ENCODE measurements at places on chromosomes 5 and 9.
A peak's percentile ranks its signal among the peaks of the same experiment; 100 is the strongest.

DNA sequence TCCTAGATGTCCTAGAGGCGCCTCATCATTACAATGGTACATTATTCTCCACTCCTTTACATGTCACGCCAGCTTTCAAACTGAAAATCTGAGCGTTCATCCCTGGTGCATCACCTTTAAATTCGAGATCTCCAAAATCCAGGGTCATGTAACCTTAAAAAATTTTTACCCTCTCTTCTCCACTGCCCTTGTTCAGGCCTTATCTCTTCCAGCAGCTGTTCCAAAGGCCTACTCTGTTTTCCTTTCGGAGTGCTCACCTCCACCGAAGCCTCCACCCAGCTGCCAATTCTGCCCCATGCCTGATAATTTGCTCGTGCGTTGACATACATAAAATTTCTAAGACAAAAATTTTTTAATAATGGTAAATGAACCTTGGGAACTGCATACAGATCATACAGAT lies 950 bp upstream of the MSH3 start:
- no peak for DNase-seq

GRCh38 chr9:131609099-131609830 lies 63.9 kb downstream of the PRRT1B start:
- DNase-seq, result peak; percentile 81

DNA sequence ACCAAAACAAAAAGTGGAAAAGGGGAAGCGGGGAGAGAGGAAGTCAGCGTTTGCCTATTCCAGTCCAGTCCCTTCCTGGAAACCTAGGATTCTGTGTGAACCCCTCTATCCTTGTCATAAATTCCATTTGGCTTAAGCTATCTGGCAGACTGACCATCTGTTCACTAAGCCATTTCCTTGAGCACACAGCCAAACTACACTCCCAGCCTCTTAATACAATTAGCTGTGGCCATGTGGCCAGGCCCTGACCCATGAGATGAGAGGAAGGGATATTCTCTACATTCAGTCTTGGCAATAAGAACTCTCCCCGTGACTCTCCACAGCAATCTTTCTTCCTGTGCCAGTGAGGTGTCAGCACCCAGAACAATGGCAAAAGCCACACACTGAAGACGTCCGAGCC lies 424.8 kb downstream of the TLE1 start:
- peak; percentile 27 for DNase-seq

DNA sequence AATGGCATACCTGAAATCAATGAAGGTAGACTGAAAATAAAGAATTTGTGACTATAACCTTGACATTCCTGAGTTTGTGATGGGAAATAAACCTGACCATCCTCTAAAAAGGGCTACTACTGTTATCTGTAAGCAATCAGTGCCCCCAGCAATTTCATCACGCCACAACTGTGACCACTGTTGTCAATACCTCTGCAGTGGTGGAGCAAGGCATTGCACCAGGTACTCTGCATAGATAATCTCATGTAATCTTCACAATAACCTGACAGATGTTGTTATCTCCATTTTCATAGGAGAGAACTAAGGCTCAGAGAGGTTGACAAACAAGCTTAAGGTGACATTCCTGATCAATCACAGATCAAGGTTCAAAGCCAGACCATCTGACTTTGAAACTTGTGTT lies 38.5 kb upstream of the FRRS1L start:
- DNase-seq, result no peak

GRCh38 chr5:77936365-77936693 lies 160.2 kb upstream of the TBCA start:
- no peak for DNase-seq
